WTC11 (cell line): ENCODE measurements at places on chromosomes 6 and 20. TPM values are rescaled to one million over a fixed set of nuclear protein-coding genes. Genes with fewer than 3 reads are reported as not detected.

DNA sequence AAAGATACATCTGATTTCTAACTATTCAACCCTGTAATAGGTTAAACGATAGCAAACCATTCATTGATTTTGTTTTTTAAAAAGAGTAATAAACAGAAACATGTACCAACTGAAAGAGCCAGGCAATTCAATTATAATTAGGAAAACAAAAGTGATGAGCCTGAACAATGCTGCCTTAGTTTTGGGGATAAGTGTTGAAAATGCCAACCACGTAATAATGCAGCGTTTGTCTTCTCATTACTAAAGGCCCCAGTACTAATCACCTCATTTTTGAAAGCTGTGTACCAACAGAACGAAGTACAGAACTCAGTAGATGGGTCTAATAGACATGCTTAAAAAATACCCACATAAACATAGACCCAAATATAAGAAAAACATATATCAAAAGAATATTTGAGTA, 663.6 kb upstream of the CHD6 start:
- no peak for DNase-seq

DNA sequence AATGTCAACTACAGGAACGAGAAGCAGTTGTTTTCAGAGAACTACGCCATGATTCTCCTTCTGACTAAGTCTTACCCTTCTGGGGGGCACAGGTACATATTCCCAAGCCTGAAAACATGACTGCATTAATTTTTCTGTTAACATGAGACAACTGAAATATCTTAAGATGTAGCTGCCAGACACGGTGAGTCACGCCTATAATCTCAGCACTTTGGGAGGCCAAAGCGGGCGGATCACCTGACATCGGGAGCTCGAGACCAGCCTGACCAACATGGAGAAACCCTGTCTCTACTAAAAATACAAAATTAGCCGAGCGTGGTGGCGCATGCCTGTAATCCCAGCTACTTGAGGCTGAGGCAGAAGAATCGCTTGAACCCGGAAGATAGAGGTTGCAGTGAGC, 21.7 kb downstream of the TBC1D20 start:
- DNase-seq: no peak

- no peak for DNase-seq
Observed at GRCh38 chr6:126803769-126804168, 314.7 kb upstream of the RSPO3 start.

DNA sequence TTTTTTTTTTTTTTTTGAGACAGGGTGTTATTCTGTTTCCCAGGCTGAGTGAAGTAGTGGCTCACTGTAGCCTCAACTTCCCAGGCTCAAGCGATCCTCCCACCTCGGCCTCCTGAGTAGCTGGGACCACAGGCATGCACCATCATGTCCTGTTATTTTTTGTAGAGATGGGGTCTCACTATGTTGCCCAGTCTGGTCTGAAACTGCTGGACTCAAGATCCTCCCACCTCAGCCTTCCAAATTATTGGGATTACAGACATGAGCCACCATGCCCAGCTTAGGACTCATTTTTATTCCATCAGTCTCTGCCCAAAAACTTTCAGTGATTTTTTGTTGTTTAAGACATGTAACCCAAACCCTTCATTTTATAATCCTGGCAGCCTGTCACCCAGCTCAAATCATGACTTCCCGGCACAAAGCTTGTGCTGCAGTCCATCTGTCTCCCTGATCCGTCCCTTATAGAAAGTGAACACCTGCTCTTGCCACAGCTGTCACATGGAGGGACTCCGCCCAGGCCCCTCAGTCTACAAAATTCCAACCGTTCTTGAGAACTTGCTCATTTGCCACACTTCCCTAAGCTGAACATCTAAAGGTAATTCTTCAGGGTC, 183.9 kb upstream of the JARID2 start:
- no peak for DNase-seq

DNA sequence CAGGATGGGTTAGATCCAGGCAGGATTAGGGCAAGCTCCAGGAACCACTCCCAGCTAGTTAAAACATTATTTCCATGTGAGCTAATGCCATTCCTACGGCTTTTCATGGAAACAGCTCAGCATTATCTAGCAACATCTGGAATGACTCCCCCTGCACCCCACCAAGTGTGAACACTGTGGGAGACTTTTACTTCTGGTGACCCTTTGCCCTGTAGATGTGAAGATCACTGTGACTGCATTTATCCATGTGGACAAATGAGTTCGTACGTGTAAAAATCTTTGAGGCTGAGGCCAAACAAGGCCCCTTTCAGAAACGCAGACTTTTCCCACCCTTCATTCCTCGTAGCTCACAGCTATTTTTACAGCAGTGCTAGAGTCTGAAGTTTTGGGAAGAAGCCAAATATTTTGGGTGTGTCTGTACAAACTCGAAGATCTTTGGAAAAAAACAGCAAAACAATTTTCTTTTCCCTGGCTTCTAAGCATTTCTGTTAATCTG, 221.8 kb upstream of the SOX4 start:
- no peak for DNase-seq

GRCh38 chr6:142569676-142570075, 267.9 kb downstream of the ADGRG6 start:
- no peak for DNase-seq

GRCh38 chr20:50194831-50195523, 4.3 kb downstream of the CEBPB start:
- no peak for DNase-seq

DNA sequence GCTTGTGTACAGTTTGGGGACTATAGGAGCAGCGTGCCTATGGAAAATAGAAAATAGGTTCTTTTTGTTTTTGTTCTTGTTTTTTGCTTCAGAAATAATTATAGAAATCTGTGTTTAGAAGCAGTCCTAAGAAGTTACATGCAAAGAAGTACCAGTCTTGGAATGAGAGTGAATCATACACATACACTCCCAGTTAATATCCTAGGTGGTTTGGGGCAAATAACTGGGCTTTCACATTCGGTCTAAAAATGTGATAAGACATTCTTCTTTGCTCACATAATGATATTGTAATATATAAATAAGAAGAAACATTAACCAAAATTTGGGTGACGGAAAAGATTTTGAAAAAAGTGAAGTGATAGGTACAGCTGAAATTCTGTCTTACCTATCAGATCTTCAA, 61.0 kb downstream of the ENPP1 start:
- DNase-seq: no peak

GRCh38 chr20:32999603-33000250, 4.5 kb downstream of the SUN5 start:
- no peak for DNase-seq

The DACT2 gene
- total RNA-seq: 3.4 to 4.9 TPM (median 3.8 TPM) in 3 replicates

The MLIP gene
- not detected in 3 replicates for total RNA-seq

The MYMX gene
- 3.9 to 7.5 TPM (median 6.4 TPM) in 3 replicates for total RNA-seq

The SPATS1 gene
- total RNA-seq: not detected in 3 replicates
